Upper lobe of left lung (tissue), 6 donors: ENCODE measurements at places on chromosomes 5 and 9. TPM values are rescaled to one million over a fixed set of nuclear protein-coding genes. Genes with fewer than 3 reads are reported as not detected.
A peak's percentile ranks its signal among the peaks of the same experiment; 100 is the strongest.

GRCh38 chr9:98328770-98329169 is 73.3 kb upstream of the TBC1D2 start:
- no peak for DNase-seq

ADGRV1 gene
- total RNA-seq = 40.5 TPM

- no peak for DNase-seq
These were observed 289.4 kb downstream of the DMAC1 start for GRCh38 chr9:7510199-7510598.

SOX30 gene
- total RNA-seq = not detected

ZNF354C gene
- 4.9 TPM for total RNA-seq

FBP1 gene
- 171 TPM for total RNA-seq

DNA sequence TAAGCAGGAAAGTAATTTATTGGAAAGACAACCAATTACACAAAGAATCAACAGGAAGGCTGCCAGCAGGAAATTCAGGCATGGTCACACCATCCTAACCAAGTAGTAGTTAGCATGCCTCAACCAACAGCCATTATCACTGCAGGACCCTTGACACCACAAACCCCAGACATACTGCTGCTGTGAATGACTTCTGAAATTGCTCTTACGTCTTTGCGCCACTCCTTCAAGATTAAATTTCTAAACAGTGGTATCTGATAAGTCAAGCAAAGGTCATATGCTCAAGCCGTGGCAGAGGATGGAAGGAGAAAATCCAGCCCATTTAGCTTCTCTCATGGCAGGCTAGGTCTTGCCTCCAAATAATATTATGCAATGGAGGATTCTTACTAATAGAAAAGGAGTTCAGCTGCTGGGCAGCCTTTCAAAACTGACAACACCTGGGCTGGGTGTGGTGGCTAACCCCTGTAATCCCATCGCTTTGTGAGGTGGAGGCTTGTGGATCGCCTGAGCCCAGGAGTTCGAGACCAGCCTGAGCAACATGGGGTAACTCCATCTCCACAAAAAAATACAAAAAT is 5.0 kb upstream of the PTGER4 start:
- DNase-seq = no peak

DNA sequence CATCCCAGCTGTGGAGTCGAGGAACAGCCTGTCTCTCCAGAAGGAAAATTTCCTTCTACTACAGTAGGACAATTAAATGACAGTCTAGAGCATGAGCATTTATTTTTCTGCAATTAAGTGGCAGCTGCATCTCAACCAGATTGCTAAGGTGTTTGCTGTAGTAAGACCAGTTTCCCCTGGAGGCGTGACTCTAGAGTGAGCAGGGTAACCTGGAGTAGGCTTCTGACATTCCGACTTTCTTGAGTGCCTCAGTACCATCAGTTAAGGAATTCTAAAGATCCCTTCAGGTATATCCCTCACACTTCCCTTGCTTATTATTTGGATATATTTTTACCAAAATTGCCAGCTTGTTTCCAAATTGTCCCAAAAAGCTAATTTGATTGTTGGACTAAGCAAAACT is 59.2 kb upstream of the IRX2 start:
- no peak for DNase-seq

DNA sequence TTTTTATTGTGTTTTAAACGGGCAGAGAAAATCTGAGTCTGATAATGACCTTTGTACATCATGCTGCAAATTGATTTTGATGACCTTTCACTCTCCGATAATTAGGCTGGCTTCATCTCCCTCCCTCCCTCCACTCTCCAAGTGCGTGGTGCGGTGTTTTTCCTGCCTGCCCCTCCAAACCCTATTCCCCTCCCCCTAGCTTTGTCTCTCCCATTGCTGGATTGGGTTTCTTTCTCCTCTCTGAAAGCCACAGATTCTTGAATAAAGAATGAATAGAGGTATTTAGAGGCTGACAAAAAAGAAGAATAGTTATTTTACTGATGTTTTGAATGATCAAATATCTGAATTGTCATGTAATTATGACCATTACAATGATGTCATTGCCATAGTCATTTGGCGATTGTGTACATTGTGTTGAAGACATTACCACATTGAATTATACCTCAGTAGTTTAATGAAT is 571.1 kb upstream of the ZNF608 start:
- DNase-seq = no peak

RNF145 gene
- total RNA-seq = 296 TPM

DNA sequence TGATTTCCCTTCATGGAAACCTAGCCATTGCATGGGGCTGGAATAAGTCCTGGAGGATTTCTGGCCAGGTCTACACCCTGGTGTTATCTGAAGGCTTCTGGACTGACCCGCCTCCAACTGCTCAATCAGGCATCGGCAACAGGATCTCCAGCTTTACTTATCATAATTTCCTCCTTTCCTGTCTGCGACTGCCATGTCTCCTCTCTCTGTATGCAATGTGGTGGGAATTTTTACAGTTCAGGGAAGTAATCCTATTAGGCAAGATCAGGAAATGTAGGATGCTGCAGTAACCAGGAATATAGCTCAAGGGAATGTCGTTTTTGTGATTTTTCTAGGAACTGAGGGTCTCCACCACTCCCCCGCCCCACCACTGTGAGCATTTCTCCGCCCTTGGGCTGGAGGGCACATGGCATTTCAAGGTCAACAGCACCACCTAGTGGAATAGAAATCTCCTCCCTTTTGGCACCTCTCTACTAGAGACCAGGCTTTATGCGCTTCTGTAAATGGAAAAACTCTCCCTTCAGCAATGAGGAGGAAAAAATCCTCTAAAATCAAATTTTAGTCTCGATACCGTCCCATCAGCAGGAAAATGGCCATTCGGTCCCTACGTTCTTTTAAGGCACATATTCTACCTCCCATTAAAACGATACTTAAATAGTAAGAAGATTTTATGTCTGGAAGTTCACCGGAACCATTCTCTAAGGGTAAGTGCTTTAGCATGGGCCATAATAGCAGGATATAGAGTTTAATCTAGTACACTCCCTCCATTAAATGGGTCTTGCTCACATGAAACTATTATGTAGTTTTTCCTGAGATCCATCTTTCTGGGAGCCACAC is 93.0 kb downstream of the YTHDC2 start:
- no peak for DNase-seq

DNA sequence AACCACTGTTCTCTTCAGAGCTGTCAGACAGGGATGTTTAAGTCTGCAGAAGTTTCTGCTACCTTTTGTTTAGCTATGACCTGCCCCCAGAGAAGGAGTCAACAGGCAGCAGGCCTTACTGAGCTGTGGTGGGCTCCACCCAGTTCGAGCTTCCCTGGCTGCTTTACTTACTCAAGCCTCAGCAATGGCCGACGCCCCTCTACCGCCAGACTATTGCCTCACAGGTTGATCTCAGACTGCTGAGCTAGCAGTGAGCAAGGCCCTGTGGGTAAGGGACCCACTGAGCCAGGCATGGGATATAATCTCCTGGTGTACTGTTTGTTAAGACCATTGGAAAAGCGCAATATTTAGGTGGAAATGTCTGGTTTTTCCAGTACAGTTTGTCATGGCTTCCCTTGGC is 229.6 kb downstream of the TMEM167A start:
- no peak for DNase-seq

GRCh38 chr9:137190315-137190856 is 1.9 kb downstream of the SSNA1 start:
- DNase-seq = peak; percentile 47

GRCh38 chr9:8769153-8769552 is 969.6 kb upstream of the DMAC1 start:
- DNase-seq = no peak

FOXD4L5 gene
- not detected for total RNA-seq

DNA sequence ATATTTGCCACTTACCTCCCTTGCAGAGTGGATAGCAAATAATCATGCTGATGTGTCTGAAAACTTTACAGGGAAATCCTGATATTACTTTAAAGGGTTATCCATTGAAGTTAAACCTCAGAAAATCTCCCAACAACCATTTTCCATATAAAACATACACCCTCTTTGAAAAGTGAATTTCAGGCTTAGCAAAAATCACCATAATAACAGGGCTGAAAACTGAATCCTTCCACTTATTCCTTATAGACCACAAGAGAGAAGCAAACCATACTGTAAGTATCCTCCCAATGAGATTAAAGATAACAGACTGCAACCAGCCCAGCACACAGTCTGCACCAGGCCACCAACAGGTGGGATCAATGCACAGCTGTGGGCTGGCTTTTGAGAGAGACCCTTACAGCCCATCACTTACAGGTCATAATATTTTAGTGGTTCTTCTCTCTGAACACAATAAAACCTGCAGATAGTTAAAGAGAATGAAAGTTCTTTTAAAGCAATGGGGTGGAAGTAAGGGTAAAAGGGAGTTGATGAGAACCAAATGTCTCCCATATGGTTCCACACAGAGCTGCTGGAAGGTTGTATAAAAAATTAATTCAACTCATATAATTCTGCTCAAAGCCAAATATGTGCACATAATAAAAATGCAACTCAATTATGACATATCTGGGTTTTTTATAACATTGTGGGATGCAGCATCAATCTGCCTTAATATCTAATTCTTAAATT is 376.2 kb upstream of the GRAMD2B start:
- no peak for DNase-seq

- no peak for DNase-seq
These were observed 1.3 kb downstream of the BRD3 start for GRCh38 chr9:134066526-134066912.

GOLGA1 gene
- total RNA-seq = 19.2 TPM

GRCh38 chr5:6473284-6473683 is 24.6 kb downstream of the UBE2QL1 start:
- no peak for DNase-seq

- no peak for DNase-seq
These were observed 37.3 kb downstream of the CFAP77 start for GRCh38 chr9:132447346-132447745.

- no peak for DNase-seq
These were observed 83.0 kb downstream of the GADD45G start for GRCh38 chr9:89687848-89688247.

DNA sequence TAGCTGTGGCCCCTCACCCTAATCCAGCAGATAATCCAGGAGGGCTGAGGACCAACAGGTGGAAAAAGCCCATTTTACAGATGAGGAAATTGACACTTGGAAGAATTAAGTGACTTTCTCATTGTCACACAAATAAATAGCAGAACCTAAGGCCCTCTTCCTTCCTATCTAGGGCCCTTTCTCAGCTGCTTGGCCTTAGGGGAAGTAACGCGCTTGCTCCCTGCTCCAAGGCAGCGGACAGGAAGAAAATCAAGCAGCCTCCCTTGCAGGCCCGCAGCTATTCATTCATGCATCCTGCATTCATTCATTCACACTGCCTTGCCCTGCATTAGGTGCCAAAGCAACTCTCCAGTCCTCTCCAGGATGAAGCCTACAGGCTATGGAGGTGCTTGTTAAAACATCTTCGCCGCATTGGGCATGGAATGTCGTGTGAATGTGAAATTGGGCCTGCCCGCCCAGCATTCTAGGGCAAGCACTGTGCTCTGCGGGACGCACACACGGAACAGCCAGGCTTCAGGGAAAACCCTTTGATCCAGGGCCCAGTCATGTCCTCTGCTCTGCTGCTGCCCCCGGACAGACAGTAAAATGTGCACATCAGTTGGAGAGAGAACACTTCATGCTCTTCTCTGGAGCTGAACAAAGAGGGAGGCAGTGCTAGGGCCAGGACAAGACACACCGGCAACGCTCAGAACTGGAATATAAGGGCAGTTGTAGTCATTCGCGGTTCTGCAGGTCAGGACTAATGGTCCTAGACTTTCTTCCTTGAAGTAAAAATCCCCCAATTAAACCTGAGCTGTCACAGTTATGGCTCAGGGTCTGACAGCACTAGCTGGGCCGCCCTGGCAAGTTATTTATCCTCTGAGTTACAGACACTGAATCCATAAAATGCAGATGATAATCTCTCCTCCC is 166.0 kb downstream of the COL23A1 start:
- DNase-seq = no peak

GRCh38 chr5:134138416-134139376 is 24.2 kb downstream of the TCF7 start:
- DNase-seq = no peak

DNA sequence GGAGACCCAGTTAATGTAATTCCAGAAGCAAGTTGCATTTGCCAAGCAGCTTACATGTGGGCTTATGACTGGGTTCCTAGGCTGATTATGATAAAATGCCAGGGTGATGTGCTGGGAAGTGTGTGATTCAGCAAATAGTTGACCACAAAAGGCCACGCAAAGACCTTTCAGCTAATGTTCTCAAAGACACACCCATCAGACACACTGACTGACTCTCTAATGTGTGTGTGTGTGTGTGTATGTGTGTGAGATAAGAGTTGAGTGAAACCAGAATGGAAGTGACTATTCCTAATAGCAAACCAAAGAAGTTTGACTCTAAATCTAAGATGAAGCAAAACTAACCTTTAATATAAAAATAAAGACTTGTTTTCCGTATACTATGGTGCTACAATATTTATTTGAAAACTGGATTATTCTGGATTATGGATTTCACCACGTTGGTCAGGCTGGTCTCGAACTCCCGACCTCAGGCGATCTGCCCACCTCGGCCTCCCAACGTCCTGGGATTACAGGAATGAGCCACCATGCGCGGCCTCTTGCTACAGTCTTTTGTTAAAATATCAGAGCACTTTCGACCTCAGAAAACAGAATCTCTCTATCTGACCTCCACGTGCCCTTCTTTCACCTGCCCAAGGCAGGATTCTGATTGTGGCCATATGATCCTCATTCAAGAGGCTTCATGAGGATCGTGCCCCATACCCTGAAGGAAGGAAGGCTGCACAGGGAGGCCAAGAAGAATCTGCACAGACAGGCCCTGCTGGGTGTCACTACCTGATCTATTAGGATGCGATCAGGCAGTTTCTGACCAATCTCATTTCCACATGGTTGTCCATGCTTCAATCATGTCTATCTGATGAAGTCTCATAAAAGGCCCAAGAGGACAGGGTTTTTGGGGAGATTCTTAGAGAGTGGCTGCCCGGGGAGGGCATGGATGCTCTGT is 75.6 kb downstream of the USP20 start:
- no peak for DNase-seq

C5orf58 gene
- total RNA-seq = not detected

NUTM2F gene
- not detected for total RNA-seq

ITK gene
- total RNA-seq = 6.7 TPM

DNA sequence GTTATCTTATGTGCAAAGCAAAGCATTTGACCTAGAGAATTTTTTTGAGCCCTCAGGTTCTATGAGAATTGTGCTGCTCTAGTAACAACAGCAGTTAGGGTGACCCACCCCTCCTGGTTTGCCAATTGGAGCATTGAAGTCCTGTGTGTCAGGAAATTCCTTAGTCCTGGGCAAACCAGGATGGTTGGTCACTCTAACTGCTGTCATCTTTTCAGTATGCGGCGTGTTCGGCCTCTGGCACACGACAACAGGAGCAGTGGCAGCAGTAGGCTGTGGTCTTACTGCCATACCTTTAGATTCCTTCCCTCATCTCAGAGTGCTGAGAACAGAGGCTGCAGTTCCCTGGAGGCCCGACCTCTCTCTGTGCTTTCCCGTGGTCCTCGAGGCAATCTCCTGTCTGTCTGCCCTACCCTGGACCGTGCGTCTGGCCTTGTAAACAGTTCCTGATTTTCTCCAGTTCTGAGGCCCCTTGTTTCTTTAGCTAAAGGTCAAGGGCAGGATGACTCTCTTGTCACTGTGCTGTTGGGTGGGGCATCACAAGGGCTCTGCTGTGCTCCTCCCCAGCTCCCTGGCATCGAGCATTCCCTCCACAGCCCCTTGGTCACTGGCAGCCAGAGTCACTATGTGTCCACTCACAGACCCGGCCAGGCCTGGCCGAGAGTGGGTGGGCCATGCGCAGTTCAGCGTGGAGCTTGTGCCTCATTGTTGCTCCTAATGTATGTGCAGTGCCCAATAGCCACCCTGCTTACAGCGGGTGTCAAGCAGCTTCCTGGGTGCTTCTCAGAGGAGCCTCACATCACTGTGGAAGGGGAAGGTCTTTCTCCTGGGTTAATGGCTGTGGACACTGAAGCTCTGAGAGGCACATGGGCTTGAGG is 18.5 kb upstream of the COL15A1 start:
- no peak for DNase-seq

SHISAL2B gene
- not detected for total RNA-seq

F2RL2 gene
- total RNA-seq = 0.34 TPM
